ENCODE measurements at places on chromosomes 11 and 22. TPM values are rescaled to one million over a fixed set of nuclear protein-coding genes. Genes with fewer than 3 reads are reported as not detected.

DNA sequence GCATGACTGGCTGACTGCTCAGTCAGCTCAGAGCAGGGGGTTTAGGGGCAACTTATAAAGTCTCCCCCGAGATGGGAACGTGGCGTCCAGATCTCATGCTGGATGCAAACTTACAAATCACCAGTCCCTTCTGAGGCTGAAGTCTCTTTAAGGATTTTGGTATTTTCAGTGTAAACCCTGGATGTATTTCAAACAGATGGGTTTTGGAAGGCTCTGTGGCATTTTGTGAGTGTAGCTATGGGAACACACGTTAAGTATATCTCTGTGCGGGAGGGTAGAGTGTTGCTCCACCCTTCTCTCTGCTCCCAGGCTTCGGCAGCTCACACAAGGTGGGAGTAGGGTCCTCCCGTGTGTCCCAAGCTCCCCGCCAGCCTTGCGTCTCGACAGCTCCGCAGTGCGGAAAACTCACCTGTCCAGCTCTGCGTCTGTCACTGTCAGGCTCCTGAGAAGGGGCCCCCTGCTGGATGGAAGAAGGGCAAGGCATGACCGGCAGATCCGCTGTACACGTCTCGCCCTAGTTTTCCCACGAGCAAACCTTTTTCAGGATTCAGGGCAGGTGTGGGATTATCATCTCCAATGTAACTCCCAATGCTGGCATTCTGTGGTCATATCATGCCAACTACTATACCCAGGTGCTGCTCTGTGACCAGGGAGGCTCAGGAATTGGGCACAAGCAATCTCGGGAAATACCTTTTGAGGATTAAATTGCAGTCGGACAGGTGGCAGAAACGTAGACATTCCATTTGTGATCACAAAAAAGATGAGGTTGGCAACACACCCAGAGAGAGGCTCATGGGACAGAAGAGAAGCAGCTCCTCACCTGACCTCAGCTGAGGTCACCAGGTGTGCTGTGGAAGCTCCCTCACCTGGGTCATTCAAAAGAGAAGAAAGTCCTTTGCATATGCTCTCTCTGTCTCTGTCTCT, 313.9 kb upstream of the B3GAT1 start:
- DNase-seq, result no peak

GRCh38 chr11:22703591-22703990, 37.2 kb downstream of the GAS2 start:
- DNase-seq, result no peak

DNA sequence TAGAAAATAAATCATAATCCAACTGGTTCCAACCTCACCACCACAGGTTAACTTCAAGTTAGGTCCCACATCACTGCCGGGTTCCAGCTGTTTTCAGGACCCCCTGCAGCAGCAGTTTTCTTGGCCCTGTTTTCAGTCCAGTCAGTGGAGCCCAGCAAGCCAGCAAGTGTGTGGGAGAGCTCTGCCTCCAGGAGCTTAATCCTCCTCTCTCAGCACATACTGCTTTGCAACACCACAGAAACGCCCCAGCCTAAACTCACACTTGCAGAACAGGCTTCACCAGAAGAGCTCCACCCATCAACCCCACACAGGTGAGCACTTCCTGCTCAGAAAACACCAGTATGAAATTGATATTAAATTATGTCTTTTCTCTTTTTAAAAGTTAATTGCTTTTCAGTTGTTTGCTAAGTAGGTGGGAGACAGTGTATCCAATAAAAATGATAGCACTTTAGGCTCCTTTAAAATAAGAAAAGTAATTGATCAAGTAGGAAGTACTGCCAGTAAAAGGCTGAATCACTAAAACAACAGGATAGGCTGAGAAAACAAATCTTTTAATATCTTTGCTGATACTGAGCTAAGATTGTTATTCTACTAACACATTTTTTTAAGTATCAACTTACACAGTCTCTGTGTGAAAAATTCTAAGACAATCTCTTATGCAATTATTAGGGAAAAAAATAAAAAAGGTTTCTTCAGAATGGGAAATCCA, 81.5 kb upstream of the TP53AIP1 start:
- no peak for DNase-seq

- peak; percentile 24 for DNase-seq
These were observed 6.0 kb upstream of the MYO7A start for GRCh38 chr11:77121876-77122575.

- no peak for DNase-seq
These were observed 93.3 kb downstream of the RCN1 start for GRCh38 chr11:32184041-32184722.

DNA sequence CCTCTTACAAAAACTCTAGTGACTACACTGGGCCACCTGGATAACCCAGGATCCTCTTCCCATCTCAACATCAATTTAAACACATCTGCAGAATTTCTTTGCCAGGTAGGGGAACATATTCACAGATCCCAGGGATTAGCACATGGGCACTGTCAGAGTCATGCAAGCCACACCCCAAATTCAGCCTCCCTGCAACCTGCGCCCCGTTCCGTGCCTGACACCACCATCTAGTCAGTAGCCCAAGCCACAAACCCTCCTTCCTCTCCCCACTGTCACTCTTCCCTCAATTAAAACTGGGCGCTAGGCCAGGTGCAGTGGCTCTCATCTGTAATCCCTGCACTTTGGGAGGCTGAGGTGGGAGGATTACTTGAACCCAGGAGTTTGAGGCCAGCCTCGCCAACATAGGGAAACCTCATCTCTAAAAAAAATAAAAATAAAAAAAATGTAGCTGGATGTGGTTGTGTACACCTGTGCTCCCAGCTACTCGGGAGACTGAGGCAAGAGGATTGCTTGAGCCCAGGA, 6.4 kb downstream of the FADD start:
- DNase-seq, result no peak

- no peak for DNase-seq
These were observed 11.2 kb upstream of the SREBF2 start for GRCh38 chr22:41821471-41822316.

DNA sequence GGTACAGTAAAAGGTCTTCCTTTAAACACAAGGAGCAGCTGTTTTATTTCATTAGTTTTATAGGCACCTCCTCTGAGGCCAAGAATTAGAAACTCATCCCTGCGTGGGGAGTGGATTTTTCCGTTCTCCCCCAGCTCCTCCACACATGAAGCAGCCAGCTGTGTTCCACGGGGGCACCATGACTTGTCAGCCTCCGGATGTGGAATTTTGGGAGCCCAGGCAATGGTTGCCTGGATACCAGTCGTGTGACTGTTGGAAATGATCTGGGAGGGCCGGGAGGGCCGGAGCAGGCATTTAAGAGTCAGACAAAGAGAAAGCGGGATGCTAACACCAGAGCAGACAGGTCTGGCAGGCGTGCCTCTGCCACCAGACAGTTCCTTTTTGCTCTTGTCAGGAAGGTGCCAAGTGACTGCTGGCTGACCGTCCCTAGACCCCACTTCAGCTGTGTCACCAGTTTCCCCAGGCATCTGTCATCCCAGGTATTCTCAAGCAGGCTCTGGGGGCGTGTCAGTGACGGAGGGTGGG, 15.9 kb upstream of the CDC42EP2 start:
- DNase-seq, result peak; percentile 84

DNA sequence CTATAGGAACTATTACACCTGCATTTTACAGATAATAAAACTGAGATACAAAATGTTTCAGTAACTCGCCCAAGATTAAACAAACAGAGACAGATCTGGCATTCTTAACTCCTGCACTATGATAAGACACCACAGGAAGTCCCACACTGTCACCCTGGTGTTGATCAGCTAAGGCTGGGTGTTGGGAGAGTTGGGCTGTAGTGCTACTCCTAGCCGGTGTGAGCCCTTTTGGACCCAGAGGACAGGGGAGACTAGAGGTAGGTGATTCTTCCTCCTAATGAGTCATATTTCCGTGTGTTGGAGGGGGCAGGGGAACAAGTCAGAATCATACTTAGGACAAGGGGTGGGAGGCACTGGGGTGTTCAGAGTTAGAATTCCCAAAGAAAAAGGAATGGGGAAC, 353.2 kb upstream of the TENM4 start:
- no peak for DNase-seq

DNA sequence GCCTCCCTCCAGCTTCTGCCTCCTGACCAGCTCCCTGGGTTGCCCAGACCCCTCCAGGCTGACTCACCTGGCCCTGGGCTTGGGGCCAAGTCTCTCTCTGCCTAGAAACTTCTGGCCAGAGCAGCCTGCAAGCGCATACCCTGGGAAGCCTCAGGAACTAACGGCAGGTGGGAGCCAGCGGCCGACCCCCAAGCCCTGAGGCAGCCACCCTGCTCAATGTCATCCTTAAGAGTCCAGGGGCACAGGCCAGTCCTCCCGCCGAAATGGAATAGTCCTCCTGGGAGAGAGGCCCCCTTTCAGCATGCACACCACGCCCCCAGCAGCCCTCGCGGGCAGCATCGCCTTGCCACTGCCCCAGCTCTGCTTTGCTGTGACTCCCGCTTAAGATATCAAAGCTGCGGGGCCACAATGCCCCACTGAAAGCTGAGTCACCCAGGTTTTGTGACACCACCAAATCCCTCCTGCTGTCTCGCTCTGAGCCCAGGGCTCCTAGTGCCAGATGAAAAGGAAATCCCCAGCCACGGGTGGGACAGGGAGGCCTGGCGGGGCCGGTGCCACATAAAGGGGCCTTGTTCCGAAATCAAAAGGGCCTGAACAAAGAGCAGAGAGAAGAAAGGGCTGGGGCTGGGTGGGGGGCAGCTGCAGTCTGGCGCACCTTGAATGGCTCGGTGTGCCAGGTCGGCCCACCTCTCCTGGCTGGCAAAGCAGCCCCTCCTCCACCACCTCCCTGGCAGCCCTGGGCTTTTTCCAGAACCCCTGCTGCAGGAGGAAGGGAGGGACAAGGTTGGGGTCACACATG, 21.4 kb upstream of the FGF3 start:
- no peak for DNase-seq

DNA sequence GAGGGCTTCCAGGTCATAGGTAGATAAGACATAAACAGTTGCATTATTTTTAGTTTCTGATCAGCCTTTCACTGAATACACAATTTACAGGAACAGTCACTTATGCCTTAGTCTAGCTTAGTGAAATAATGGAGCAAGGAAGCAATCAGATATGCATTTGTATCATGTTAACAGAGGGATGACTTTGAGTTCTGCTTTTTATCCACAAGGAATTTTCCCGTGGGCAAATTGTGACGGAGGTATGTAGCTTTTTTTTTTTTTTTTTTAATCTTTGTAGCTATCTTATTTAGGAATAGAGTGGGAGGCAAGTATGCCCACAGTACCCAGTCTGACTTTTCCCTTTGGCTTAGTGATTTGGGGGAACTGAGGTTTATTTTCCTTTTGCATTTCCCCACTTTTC, 3.4 kb upstream of the NLRP10 start:
- no peak for DNase-seq

DNA sequence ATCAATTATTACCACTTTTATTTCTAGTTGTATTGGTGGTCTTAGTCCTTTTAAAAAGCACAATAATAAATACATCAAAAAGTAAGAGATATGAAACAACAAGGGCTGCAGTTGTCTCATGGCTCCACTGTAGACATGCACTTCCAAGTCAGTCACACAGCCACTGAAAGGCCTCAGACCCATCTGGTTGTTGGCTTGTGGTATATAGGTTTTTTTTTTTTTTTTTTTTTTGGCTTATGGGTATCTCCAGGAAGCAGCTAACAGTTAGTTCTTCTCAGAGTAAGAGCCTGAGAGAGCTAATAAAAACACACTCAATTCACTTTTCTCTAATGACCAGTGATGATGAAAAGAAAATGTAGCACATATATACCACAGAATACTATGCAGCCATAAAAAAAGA, 6.0 kb upstream of the OR52E6 start:
- no peak for DNase-seq

DNA sequence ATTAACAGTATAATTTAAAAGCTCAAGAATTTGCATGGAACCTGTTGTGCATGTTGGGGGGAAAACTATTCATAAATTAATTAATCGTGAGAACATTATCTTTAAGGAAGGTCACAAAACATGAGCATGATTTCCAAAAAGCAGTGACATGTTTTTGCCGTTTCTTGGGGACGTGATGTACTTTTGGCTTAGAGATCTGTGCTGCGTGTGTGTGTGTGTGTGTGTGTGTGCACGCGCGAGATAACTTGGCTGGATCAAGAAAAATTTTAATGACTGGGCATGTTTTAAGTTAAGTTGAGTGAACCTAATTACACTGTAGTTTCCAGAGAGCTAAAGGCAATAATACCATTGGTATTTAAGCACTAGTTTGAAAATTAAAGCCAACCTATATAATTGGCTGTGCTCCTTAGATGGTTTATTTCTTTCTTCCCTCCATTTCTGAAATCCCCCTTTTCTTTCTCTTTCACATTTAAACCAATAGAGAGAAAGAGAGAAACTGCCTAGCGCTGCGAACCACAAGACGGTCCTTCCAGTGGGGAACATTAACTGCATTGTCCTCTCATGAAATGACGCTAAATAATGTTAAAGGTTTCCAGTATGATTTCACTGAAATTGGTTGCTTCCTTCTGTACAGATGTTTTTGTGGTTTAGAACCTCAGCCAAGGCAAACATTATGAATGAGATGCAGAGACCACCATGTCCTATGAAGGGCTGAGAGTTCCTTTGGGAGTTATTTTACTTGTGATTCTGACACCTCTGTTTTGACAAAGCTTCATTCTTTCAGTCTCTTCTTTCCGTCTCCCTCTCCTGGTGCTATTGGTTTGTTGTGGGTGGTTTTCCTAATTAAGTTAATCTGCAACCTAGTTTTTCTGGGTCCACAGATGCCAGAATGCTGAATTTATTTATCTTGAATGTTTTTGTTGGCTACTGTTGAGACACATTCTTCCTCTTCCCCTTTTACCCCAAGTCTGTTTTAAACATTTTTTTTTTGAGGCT, 51.7 kb downstream of the ZBTB16 start:
- DNase-seq, result no peak

DNA sequence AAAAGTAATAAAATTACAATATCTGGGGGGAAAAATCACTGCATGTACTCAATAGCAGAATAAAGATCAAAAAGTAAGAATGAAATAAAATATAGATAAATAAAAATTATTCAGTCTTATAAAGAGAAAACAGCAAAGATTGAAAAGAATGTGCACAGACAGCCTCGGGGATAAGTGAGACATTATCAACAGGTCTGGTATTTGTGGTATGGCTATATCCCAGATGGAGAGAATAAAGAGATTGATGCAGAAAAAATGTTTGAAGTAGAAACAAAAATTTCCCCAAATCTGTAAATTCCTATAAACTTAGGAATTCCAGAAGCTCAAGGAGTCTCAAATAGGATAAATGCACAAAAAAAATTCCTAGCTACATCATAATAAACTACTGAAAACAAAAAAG, 74.5 kb upstream of the LUZP2 start:
- DNase-seq, result no peak

DNA sequence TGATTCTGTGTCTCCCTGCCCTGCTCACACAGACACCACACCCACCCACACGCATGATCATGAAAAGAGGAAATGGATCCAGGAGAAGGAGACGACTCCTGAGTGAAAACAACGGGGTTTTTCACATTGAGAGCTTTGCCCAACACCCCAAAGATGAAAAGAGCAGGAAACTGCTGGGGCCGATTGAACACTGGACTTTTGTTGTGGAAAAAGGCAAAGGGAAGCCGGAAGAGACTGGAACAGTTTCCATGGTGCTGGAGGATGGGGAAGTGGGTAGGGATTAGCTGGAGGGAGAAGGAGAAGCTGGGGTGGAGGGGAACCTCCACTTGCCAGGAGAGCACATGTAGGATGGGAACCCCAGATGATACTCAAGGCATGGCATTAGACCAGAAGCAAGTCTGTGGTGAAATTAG, 5.2 kb upstream of the SLC43A3 start:
- DNase-seq, result no peak

GRCh38 chr11:132981131-132981956, 551.0 kb downstream of the OPCML start:
- no peak for DNase-seq

MS4A1 gene
- not detected for total RNA-seq

KCNJ4 gene
- total RNA-seq, result 16.6 TPM

ATL3 gene
- total RNA-seq, result 12.8 TPM

SMIM35 gene
- not detected for total RNA-seq

SUSD2 gene
- total RNA-seq, result 2.6 TPM

CLCF1 gene
- 0.27 TPM for total RNA-seq

KCNQ1OT1 gene
- total RNA-seq, result 0.35 TPM
